ENCODE measurements at places on chromosomes 1 and 21.

- DNase-seq, result no peak
Observed at GRCh38 chr1:39080269-39080826, 54.2 kb downstream of the NDUFS5 start.

DNA sequence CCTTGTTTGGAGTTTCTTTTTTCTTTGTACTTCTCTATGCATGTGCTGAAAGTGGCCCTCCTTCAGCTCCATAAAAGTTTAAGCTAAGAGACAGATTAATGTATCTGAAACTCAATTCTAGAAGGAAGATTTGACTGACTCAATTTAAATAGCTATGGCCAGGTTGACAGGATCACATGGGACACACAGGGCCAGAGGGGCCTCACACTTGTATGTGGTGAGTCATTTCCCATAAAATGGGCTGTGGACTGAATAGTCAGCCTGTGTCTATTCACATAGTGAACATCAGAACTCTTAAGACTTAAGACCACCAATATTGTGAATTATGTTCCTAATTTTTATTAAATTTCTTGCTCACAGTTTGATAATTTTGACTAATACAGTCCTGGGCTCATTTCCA lies 45.7 kb upstream of the DEPDC1 start:
- no peak for DNase-seq

DNA sequence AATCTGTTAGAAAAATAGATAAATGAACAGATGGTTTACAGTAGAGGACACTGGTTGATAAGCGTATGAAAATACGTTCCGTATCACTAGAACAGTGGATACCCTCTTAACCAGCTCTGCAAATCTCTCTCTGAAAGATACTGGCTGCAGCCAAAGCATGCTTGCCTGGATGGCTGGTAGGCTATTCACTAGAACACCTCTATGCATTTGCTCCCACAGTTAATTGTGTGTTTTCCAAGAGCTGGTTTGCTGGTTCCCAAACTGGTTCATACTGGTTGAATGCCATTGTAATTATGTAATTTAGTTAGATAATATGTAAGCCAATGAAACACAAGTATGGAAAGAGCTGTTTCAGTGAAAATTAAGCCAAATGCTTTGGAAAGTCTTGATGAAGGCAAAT lies 126.6 kb downstream of the C1orf21 start:
- DNase-seq, result no peak

GRCh38 chr1:62241371-62242131 lies 46.9 kb downstream of the L1TD1 start:
- no peak for DNase-seq

DNA sequence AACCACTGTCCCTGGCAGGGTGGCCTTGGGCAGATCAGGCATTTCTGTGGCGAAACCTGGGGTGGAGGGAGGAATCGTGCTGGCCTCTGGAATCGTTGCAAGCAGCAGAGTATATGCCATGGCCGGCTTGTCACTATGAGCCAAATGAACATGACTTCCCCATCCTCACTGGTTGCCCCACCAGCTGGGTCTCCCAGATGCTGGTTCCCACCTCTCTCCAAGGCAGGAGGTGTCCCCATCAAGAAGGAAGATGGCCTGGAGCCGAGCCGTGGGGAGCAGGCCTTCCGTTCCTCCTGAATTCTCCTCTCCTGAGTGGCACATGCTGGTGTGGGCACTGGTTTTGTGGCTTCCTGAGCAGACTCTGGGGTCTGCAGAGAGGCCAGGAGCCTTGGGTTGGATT lies 60.2 kb upstream of the ACTRT2 start:
- no peak for DNase-seq

DNA sequence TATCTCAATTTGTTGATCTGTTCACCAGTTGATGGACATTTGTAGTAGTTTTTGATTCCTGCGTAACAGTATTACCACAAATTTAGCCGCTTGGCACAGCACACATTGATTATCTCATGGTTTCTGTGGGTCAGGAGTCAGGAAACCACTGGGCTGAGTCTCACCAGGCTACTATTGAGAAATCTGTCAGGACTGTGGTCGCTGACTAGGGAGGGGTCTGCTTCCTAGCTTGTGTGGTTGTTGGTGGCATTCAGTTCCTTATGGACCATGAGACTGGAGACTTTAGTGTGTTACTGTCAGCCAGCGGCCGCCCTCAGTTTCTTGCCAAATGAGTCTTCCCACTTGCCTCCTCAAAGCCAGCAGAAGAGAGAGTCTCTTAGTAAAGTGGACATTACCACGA lies 9.8 kb downstream of the PEX14 start:
- DNase-seq, result no peak

- DNase-seq, result no peak
Observed at GRCh38 chr1:2970311-2971071, 50.8 kb upstream of the ACTRT2 start.

DNA sequence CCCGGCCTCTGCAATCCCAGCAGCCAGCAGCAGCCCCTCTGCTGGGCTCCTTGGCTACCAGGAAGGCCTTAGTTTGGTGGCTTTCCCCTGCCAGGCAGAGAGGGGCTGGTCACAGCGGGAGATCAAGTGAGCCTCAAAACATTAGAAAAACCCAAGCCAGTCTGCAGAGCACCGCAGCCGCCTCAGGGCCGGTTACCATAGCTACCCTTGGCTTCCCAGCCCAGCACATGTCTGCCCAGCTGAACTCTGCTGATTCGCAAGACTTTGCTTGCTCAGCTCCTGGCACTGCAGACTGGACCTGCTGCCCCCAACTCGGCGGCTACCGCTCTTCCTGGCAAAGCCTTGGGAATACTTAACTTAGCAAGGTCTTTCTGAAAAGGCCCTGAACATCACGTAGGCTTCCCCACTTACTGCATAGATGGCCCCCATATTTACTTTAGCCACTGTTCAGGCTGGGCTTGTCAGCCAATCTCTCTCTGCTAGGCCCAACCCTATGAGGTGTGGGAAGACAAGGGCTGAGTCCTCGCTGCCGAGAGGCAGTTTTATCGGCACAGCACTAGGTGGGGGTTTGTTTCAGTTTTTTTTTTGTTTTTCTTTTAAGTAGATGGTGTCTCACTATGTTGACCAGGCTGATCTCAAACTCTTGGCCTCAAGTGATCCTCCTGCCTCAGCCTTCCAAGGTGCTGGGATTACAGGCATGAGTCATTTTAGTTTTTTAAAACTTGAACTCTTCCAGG lies 28.6 kb upstream of the PLEKHG5 start:
- DNase-seq, result peak; percentile 18

- no peak for DNase-seq
Observed at GRCh38 chr1:25392841-25393240, 27.8 kb downstream of the RHCE start.

- DNase-seq, result peak; percentile 69
Observed at GRCh38 chr21:38165466-38166172, 91.2 kb upstream of the KCNJ15 start.

GRCh38 chr1:26336477-26337205 lies 17.3 kb downstream of the CRYBG2 start:
- DNase-seq, result no peak

DNA sequence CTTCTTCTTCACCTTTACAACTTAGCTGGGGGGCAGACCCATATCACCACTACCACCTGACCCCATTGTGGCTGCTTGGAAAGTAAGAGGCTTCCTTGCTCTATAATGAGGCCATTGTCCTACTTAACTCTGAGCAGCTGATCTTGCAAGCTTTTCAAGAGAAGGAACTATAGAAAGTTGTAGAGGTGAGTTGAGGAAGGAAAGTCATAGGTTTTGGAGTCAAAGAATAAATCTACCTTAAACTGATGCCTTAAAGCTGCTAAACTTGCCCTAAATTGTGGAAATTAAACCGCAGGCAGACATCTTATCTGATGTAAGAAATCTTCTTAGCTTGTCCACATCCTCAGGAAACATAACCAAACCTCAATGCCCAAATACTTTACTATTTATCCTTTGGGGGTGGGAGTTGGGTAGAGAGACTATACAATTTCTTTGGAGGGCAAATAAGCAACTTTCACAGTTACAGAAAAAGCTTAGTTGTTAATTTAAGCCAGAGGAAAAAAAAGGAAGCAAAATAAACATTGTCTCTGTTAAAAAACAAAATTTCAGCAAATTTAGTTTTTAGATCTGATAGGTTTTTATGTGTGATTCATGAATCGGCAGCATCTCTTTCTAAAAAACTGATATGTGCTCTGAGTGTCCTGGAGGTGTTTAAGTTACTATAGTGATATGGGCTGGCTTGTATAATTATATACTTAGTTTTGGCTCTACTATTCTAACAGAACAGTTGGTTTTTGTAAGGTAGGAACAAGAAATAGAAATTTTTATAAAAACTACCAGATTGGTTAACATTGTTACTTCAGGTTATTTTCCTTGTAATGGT lies 4.7 kb downstream of the IL23R start:
- DNase-seq, result no peak

GRCh38 chr1:14517841-14518180 lies 80.7 kb upstream of the KAZN start:
- DNase-seq, result no peak

- DNase-seq, result no peak
Observed at GRCh38 chr1:204377800-204378668, 18.3 kb upstream of the PLEKHA6 start.

- DNase-seq, result no peak
Observed at GRCh38 chr21:46356494-46357334, 32.8 kb downstream of the PCNT start.

DNA sequence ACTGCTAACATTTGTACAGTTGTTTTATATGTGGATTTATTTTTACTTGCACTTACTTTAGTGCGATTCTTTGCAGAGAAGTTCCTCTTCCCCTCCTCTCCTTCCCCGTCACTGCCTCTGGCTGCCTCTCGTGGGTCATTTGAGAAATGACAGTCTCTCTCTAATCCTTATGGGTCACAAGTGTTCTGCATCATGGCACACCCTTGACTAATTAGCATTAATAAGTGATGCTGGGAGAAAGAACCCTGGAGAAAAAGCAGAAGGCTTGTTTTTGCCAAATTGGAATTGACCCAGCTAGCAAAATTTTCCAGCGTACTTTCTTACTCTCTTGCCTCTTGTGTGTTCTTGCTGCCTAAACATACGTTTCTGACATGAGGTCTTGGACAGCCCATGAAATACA lies 301.2 kb downstream of the DUSP10 start:
- no peak for DNase-seq

GRCh38 chr1:205376739-205377138 lies 20.0 kb upstream of the KLHDC8A start:
- DNase-seq, result no peak

GRCh38 chr1:91273875-91274274 lies 130.8 kb downstream of the HFM1 start:
- DNase-seq, result no peak

GRCh38 chr1:85569737-85570404 lies 10.7 kb upstream of the CCN1 start:
- DNase-seq, result no peak

DNA sequence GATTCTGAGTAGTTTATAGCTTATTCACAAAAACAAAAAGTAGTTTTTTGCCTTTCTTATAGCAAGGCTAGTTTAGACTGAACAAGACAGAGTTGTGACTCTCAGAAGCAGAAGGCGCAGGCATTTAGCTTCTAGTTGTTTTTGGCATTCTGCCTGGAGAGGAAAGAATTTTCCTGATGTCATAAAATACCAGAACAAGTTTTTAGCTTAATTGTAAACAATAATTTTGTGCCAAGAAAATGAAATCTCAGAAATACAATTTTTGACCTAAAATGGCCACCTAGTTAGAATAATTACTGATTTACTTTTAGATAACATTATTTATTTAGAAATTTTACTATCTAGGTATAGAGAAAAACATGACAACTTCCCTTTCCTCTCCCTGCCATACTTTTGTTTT lies 1.0 kb downstream of the DNAJB4 start:
- peak; percentile 85 for DNase-seq

GRCh38 chr1:147647796-147648633 lies 22.3 kb downstream of the ACP6 start:
- DNase-seq, result no peak

DNA sequence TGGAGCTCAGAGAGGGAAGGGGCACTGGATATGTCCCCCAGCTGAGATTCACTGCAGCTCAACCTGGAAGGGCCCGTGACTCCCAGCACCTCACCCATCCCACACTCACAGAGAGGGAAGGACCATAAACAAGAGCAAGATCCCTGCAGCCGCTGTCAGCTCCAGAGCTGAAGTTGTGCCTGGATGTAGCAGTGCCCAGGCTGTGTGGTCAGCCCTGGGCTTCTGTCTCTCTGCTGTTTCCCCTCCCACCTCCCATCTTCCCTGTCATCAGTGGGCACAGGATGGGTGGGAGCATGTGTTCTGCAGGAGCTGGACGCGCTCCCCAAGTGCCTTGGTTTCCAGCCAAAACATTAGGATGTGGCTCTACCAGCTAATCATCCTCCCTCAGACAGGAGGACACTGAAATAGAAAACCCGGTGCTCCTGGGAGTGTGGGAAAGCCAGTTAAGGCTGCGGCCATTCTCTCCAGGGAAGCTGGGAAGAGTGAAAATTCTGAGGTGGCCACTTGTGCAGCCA lies 282.7 kb downstream of the NPHP4 start:
- no peak for DNase-seq

DNA sequence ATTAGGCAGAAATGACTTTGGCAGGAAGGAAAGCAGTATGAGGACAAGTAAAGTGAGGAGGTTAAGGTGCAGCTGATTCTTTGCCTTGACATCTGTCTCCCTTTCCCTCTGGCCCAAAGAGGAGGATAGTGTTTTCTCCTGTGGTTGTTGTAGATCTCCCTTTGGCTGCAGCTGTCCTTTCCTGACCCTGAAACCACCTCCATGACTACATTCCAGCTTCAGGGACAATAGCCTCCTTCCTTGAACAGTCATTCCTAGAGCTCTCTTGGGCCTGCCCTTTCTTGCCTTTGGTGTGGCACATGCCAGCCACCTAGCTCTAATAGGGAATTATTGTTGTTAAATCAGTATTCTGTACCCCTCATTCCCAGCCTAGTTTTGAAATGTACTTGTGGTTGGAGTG lies 6.2 kb downstream of the ZMYM1 start:
- DNase-seq, result no peak

GRCh38 chr1:1619917-1620361 lies 4.6 kb downstream of the MIB2 start:
- no peak for DNase-seq

- no peak for DNase-seq
Observed at GRCh38 chr1:230347896-230348295, 78.2 kb downstream of the PGBD5 start.

DNA sequence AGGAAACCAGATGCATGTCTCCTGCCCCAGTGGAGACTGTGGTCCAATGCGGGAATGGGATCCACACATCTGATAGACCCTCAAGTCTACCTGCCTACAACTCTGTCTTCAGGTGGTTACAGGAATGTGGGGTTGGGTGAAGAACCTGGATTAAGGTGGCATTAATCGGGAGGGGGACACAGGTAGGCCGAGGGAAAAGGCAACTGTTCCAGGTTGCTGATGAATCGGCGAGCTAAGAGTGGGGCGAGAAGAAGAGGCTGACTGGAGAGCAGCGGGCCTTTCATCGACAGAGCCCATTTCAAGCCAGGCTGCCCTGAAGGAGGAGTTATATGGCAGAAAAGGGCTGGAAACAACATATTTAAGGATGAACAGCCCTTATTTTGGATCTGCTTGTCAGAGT lies 836 bp downstream of the CD2 start:
- no peak for DNase-seq

DNA sequence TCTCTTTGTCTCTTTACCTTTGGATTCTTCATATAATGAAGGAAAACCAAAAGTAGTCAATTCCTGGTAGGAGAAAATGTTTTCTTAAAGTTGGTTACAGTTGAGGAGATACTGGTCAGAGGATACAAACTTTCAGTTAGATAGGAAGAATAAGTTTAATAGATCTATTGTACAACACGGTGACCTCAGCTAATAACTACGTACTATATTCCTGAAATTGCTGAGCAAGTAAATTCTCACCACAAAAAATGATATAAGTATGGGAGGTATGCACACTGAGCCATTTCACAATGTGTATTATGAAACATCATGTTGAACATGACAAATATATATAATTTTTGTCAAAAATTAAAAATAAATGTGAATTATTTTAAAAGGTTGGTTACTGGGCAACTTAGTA lies 20.4 kb downstream of the SSX2IP start:
- DNase-seq, result peak; percentile 15

All from fibroblast of skin of left quadriceps (primary cell).